ENCODE measurements at places on chromosomes 5 and 9. TPM values are rescaled to one million over a fixed set of nuclear protein-coding genes. Genes with fewer than 3 reads are reported as not detected.

DNA sequence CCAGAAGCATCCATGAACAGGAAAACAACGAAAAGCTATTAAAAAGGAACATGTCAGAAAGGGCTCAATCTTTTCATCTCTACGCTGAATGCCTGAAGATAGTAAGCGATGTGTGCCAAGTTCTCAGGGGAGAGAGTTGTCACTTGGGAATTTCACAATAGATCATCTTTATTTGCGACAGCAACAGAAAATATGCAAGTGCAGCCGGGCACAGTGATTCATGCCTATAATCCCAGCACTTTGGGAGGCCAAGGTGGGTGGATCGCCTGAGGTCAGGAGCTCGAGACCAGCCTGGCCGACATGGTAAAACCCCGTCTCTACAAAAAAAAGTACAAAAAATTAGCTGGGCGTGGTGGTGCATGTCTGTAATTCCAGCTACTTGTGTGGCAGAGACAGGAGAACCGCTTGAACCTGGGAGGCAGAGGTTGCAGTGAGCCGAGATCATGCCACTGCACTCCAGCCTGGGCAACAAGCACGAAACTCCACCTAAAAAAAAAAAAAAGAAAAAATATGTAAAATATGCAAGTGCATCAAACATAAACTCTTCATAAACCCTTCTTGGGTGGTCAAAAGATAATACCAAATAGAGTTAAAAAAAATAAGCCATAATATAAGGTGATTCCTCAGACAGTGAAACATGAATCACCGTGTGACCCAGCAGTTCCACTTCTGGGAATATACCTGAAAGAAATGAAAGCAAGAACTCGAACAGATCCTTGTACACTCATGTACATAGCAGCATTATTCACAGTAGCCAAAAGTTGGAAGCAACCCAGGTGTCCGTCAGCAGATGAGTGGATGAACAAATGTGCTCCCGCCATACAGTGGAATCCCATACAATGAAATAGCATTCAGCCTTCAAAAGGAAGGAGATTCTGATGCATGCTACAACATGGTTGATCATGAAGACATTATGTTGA lies 16.2 kb downstream of the SFXN1 start:
- peak overlapping the region; percentile 1 for H3K4me3 ChIP-seq
- H3K4me1 ChIP-seq = peaks cover 67% of the 10 kb centered on the region
- DNase-seq = peak; percentile 62
- H3K27ac ChIP-seq = peak overlapping the region; percentile 80
- H3K36me3 ChIP-seq = peaks cover 58% of the 10 kb centered on the region

- no peak overlapping the region for H3K27ac ChIP-seq
- H3K4me1 ChIP-seq = no peaks in the 10 kb centered on the region
- H3K27me3 ChIP-seq = no peaks in the 10 kb centered on the region
- H3K4me3 ChIP-seq = no peak overlapping the region
- H3K36me3 ChIP-seq = no peaks in the 10 kb centered on the region
Observed at GRCh38 chr9:78606001-78606379, 309.1 kb downstream of the PSAT1 start.

GRCh38 chr9:80320480-80320879 lies 748.7 kb downstream of the TLE4 start:
- no peak overlapping the region for H3K4me3 ChIP-seq
- H3K36me3 ChIP-seq = no peaks in the 10 kb centered on the region
- no peak for DNase-seq
- no peaks in the 10 kb centered on the region for H3K27me3 ChIP-seq
- no peak overlapping the region for H3K27ac ChIP-seq

- H3K27me3 ChIP-seq = no peaks in the 10 kb centered on the region
- peaks cover 16% of the 10 kb centered on the region for H3K4me1 ChIP-seq
- no peak overlapping the region for H3K27ac ChIP-seq
- H3K4me3 ChIP-seq = no peak overlapping the region
- DNase-seq = no peak
Observed at GRCh38 chr9:122053064-122053463, 40.0 kb downstream of the TTLL11 start.

GRCh38 chr9:133460405-133461175 lies 812 bp downstream of the CACFD1 start:
- no peaks in the 10 kb centered on the region for H3K36me3 ChIP-seq
- H3K4me1 ChIP-seq = peaks cover 2% of the 10 kb centered on the region
- H3K4me3 ChIP-seq = peak overlapping the region; percentile 59
- H3K27ac ChIP-seq = no peak overlapping the region
- H3K27me3 ChIP-seq = no peaks in the 10 kb centered on the region

DNA sequence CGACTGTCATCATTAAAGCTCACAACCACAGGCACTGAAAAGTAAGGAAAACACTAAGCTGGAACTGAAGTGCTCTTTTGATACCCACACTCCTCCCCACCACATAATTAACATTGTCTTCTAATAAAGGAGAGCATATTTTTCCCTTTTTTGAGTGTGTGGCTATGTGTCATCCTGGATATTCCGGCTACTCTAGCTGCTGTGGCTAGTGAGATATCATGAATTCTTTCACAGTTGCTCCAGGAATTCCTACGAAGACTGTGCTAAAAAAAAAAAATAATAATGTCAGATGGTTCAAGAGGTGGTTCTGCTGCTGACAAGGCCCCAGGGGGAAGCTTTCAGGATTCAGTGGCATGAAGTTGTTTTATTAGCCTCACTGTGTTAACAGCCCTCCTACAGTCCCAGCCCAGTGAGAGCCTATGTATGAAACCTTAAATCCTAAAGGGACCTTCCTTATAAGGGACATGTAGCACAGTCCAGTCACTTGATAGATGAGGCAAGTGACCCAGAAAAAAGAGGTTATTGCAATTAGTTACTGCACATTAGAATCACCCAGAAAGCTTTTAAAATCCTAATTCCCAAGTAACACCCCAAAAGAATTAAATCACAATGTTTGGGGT lies 46.6 kb downstream of the TMEM252 start:
- H3K36me3 ChIP-seq = no peaks in the 10 kb centered on the region
- H3K4me1 ChIP-seq = no peaks in the 10 kb centered on the region
- no peak overlapping the region for H3K4me3 ChIP-seq
- H3K27me3 ChIP-seq = peaks cover 31% of the 10 kb centered on the region
- DNase-seq = no peak

DNA sequence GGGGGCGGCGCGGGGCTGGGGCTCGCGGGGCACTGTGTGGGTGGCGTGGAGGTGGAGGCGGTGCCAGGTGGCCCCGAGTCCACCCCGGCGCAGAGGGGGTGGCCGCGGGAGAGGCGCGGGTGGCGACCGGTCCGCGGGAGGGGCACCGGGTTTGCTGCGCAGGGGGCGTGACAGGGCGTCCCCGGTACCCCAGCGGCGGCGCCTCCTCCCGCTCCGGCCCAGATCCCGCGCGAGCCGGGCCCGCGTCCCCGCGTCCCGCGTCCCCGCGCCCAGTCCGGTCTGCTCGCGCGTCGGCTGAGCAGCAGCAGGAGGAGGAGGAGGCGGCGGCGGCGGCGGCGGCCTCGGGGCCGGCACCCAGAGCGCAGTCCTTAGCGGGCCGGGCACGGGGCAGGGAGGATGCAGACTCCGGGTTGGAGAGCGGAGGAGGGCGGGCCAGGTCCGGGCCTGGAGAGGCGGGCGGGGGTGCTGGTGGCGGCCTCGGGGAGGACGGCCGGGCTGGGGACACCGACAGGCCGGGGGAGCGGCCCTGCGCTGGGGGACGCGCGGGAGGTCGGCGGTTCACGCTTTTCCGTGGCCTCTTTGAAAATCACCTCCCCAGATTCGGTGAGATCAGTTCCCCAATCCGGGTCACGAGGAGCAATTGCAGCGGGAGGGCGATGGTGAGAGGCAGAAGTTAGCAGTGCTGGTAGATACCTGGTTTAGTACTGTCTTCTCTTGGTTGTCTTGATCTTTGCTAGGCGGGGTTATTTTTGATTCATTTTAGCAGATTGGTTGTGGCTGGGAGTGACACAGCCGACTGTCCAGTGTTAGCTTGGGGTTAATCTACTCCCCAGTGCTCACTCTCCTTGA lies 1.7 kb downstream of the TRIO start:
- no peaks in the 10 kb centered on the region for H3K36me3 ChIP-seq
- peaks cover 55% of the 10 kb centered on the region for H3K27me3 ChIP-seq
- peak; percentile 50 for DNase-seq

- H3K4me1 ChIP-seq = no peaks in the 10 kb centered on the region
- H3K27me3 ChIP-seq = no peaks in the 10 kb centered on the region
- no peak overlapping the region for H3K4me3 ChIP-seq
- H3K36me3 ChIP-seq = no peaks in the 10 kb centered on the region
- H3K27ac ChIP-seq = no peak overlapping the region
Observed at GRCh38 chr9:83422527-83422926, 115.7 kb downstream of the FRMD3 start.

- no peak overlapping the region for H3K4me3 ChIP-seq
- no peaks in the 10 kb centered on the region for H3K27me3 ChIP-seq
- no peaks in the 10 kb centered on the region for H3K4me1 ChIP-seq
- no peaks in the 10 kb centered on the region for H3K36me3 ChIP-seq
- H3K27ac ChIP-seq = no peak overlapping the region
Observed at GRCh38 chr5:135216471-135217343, 182.3 kb downstream of the MACROH2A1 start.

DNA sequence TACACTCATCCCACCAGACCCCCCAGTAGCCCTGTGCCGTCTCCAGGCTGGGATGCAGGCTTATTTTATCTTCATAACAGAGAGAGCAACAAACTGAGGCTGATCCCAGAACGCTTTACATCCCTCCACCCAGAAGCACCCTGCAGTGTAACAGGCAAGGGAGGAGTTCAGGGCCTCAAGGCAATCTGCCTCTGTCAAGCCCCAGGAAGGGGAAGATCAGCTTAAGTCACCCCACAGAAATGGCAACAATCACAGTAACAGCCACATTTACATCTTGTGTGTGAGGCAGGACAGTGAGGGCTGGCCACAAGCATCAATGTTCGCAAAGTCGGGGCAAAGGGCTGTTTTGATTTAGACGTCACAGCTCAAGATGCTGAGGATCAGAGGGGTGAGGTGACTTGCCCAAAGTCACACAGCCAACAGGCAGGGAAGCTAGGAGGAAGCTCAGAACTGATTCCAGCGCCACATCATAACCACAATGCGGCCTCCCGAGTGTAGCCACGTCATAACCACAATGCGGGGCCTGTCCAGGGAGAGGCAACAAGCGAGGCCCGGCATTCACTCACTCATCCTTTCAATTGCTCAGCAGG lies 14.4 kb downstream of the STK10 start:
- peak overlapping the region; percentile 94 for H3K27ac ChIP-seq
- DNase-seq = peak; percentile 97
- no peaks in the 10 kb centered on the region for H3K27me3 ChIP-seq
- H3K4me3 ChIP-seq = peak overlapping the region; percentile 89
- H3K36me3 ChIP-seq = peaks cover 18% of the 10 kb centered on the region
- H3K4me1 ChIP-seq = peaks cover 90% of the 10 kb centered on the region

DNA sequence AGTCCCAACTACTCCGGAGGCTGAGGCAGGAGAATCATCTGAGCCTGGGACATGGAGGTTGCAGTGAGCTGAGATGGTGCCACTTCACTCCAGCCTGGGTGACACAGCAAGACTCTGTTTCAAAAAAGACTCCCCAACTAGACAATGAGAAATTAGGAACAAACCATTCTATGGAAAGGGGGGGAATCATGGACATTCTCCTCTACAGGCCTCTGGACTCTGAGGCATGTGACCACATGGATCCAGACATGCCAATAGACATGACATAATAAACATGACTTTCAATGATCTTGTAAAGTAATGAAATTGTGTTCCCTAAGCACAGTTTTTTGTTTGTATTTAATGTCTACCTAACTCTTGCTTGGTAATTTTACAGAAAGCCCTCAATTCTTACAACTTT lies 8.8 kb downstream of the HOMER1 start:
- H3K27me3 ChIP-seq = peaks cover 7% of the 10 kb centered on the region
- H3K27ac ChIP-seq = no peak overlapping the region
- DNase-seq = no peak
- no peak overlapping the region for H3K4me3 ChIP-seq

DNA sequence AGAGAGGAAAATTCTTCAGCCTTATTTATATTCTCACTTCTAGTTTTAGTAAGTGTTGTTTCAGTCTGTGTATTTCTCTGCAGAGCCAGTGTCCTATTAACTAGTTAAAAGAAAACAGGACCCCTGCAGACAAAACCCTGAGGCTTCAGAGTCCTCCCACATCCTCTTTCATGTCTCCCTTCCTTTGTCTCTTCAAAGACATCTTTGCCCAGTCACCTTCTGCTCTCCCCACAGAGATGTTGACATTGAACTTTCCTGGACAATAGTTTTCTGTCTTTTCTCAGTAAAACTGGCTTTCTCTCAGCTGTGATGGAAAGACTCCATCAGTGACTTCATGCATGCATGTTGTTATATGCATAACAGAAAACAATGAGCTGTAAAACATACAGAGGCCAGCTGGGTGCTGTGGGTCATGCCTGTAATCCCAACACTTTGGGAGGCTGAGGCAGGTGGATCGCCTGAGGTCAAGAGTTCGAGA lies 20.2 kb downstream of the GRAMD2B start:
- peaks cover 17% of the 10 kb centered on the region for H3K36me3 ChIP-seq
- peaks cover 61% of the 10 kb centered on the region for H3K4me1 ChIP-seq
- no peak for DNase-seq
- peak overlapping the region; percentile 46 for H3K27ac ChIP-seq
- no peak overlapping the region for H3K4me3 ChIP-seq
- H3K27me3 ChIP-seq = no peaks in the 10 kb centered on the region

GRCh38 chr9:16719921-16720320 lies 150.5 kb downstream of the BNC2 start:
- H3K27ac ChIP-seq = no peak overlapping the region
- peaks cover 4% of the 10 kb centered on the region for H3K27me3 ChIP-seq
- no peak overlapping the region for H3K4me3 ChIP-seq

DNA sequence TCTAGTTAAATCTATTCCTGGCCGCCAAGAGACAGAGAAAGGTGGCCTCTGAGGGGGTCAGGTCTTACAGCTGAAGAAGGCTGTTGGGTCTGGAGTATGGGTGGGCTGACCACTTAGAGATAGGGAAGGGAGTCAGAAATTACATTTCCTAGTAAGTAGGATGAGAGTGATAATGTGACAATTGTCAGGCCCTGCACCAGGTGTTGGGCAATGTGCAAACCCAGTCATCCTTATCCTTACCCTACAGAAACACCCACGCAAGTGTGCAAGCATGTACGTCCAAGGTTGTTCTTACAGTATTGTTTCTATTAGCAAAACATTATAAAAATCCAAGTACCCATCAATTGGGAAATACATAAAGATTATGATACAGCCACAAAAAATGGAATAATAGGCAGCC lies 9.5 kb downstream of the SPAAR start:
- no peak for DNase-seq
- no peak overlapping the region for H3K4me3 ChIP-seq
- H3K36me3 ChIP-seq = no peaks in the 10 kb centered on the region
- no peak overlapping the region for H3K27ac ChIP-seq

DNA sequence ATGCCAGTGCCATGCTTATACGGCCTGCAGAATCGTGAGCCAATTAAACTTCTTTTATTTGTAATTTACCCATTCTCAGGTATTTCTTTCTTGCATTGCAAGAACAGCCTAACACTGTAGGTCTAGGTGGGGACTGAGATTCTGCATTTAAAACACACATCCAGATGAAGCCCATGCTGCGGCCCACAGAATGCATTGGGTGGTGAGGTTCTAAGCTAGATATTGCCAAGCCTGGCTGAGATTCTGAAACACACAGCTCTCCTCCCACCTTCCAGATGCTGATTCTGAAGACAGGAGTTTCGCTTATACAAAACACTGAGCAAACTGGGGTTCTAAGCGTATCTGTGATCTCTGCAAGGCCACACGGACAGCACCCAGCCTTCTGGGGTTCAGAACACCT lies 75.1 kb downstream of the DAPK1 start:
- H3K4me3 ChIP-seq = no peak overlapping the region
- DNase-seq = no peak
- H3K27ac ChIP-seq = no peak overlapping the region
- H3K36me3 ChIP-seq = no peaks in the 10 kb centered on the region
- no peaks in the 10 kb centered on the region for H3K27me3 ChIP-seq

The SPINK13 gene
- total RNA-seq = not detected

The SOX30 gene
- 0.36 TPM for total RNA-seq

The SLIT3 gene
- 0.43 TPM for total RNA-seq

The BASP1 gene
- 0.62 TPM for total RNA-seq

Data from activated naive CD4-positive, alpha-beta T cell treated with anti-CD3 and anti-CD28 coated beads for 36 hours (primary cell).